ENCODE measurements at places on chromosomes 2 and 18.

DNA sequence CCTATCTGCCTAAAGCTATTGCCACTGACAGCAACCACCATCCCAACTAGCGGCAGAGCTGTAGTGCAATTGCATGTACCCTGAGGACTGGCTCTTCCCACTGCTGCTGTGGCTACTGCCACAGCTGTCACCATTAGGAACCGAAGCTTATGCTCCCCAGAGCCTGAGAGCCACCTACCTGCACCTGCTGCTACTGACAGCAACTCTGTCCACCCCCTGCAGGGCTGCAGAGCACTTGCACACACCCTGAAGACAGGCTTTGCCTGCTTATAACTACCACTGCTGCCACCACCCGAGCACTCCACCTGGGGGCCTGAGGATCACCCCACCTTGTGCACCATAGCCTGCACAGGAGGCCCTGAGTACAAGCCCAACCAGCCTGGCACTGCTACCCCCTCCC is 217.6 kb upstream of the FOSL2 start:
- DNase-seq, result no peak

- no peak for DNase-seq
Observed at GRCh38 chr2:14313341-14313740, 319.2 kb upstream of the LRATD1 start.

DNA sequence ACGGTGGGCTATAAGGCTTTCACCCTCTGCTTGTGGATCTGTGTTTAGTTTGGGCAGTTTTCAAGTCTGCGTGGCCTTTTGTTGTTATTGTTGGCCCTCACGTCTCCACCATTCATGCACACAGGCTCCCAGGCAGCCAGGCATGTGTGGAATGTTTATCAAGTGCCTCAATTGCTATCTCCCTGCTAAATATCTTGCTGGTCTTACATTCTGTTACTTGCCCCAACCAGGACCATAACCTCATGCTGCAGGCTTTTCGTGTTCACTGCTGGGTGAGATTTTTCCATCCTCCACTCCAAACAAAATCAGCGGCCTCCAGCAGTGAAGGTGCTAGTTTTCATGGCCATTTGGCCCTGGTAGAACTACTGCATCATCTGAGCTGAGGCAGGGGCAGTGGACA is 63.0 kb upstream of the DSC1 start:
- DNase-seq, result no peak

DNA sequence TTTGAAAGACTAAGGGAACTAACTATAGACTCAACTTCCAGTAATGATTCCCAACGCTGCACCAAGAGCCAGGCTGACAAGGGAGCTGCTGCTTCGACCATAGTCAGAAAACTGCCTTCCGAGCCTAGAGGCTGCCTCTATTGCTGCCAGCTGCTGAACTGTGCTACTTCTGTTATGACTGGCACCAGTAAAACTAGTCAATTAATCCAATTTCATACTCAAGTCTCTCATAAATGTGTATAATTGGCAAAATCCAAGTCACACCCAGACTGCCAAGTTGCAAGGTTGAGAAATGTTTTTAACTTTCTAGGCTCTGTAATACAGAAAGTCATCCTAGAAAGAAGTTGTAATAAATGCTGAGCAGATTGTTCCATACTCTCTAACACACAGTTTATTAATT is 117.4 kb downstream of the SPOPL start:
- no peak for DNase-seq

DNA sequence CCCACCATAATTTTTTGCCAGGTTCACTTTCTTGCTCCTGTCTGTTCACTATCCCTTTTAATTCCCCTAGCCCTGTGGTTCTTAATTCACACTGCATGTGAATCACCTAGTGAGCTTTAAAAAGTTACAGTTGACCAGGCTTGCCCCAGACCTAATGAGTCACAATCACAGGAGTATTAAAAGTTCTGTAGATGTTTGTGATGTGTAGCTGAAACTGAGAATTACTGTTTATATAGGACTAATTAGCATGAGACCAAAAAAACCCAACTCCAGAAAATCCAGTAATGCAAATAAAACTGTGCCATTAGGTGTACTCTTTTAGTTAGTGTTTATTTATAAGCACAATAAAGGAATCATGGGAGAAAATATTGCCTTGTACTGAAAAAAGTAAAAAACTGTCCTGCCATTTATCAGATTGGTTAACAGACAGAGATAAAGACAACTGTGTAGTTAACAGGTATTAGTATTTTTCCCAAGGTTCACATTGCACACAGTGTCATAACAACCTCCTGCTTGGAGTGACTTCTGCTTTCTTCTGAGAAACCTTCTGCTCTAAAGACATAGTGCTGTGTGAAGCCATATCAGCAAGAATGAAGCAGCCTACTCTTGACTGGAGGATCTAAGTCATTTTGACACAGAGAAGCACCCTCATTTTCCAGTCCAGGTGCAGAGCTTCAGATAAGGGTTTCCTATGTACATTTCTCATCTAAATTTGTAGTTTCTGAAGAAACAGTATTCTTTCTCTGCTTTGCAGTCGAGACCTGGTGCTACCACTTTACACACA is 39.0 kb downstream of the VAPA start:
- no peak for DNase-seq

DNA sequence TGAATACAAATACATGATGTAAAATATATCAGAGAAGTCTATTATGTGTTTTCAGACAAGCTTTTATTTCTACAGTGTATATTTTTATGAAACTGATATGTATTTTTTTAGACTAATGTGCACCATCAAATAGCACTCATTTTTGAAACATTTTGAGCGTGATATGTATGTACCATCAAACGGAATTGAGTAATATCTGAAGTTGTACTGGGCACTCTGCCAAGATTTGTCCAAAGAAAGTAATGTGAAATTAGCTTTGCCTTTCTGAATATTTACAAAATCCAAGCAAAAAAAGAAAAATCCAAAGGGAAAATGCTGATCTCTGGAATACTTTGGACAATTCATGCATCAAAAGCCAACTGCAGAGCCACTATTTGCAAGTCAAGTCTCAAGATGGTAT is 972.0 kb downstream of the DPP10 start:
- DNase-seq, result no peak

- DNase-seq, result no peak
Observed at GRCh38 chr2:182318466-182319220, 108.2 kb downstream of the PDE1A start.

DNA sequence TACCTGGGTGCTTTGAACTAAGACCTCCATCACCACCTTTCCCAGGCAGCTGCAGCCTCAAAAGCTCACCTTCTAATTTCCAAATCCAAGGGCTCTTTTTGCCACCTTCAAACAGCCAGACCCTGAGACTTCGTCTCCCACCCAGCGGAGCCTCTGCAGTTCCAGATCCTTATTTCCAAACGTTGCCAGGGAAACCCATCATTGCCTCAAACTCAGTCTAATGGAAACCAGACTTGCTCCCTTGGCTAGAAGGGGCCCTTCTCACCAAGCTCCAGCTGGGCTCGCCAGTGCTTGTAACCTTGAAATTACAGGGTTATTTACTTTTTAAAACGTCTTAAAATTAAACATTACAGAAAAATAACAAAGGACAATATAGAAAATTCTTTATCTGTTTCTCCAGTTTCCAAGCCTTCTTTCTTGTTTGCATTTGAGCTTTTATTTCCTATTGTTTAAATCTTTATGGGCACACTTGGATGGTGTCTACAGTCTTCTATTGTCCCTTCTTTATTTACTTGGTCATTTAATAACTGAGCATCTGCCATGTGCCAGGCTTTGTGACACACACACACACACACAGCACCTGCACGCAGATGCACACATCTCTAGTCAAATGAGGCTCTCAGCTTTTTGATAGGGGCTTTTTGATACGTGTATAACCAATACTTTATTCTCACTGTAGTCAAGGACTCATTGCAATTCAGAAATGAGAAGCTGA is 36.1 kb downstream of the TRPM8 start:
- no peak for DNase-seq

- no peak for DNase-seq
Observed at GRCh38 chr2:222256250-222256649, 42.5 kb downstream of the PAX3 start.

DNA sequence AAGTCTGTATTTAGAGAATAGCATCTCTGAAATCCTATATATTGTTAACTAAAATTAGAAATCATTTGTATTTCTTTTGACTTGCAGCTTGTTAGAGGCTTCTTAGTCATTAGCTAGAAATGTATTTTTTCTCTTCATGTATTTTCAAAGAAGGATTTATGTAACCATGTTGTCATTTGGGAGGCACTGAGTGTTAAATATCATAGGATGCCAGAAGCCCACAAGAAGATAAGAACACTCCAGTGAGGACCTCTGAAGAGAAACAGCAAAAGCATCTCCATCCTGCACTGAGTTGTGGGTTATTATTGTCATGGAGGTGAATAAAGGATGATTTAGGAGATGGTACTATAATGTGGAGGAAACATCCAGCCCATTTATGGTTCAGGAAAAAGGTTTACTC is 93.5 kb downstream of the UBE2E3 start:
- no peak for DNase-seq

DNA sequence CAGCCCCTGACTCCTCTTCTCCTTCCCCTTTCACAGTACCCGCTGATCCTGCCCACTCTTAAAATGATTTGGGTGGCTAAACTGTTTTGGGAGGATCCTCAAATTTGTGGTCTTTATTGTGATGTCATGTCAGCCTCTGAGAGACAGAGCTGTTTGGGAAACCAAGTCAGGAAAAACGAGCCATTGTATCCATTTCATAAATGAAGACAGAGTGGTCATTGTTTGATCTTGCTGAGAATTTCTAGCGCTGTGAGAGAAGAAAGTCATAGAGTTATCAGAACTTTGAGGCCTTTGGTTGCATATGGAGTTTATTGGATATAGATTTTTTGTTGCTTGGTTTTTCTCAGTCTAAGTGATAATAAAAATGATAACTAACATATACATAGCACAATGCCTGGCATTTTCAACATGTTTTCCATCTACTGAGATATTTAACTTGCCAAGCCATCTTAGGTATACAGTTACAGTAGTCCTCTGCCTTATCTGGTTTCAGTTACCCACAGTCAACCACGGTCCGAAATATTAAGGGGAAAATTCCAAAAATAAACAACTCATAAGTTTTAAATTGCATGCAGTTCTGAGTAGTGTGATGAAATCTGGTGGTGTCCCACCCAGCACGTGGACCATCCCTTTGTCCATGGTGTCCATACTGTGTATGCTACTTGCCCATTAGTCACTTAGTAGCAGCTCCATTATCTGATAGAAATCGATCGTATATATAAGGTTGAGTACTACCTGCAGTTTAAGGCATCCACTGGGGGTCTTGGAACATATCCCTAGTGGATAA is 105.0 kb upstream of the RASGRP3 start:
- no peak for DNase-seq

- no peak for DNase-seq
Observed at GRCh38 chr18:11324510-11324909, 175.1 kb upstream of the PIEZO2 start.

DNA sequence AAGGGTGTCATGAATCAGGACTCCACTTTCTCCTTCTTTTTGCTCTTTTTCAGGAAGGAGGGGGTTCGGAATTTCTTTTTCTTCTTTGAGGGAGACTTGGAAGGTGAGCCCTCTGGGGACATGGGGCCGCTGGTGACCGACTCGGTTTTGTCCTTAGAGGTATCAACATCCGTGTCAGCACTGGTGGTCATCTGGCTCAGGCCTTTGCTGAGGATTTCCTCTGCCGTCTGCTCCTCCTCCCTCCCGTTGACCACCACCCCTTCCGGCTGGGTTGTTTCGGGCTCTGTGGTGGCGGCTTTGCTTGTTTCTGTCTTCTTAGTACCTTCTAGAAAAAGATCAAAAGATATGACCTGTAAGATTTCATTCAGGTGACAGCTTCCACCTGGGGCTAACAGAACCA is 104.6 kb downstream of the ADD2 start:
- DNase-seq, result no peak
